ENCODE measurements at places on chromosomes 7 and 10.

DNA sequence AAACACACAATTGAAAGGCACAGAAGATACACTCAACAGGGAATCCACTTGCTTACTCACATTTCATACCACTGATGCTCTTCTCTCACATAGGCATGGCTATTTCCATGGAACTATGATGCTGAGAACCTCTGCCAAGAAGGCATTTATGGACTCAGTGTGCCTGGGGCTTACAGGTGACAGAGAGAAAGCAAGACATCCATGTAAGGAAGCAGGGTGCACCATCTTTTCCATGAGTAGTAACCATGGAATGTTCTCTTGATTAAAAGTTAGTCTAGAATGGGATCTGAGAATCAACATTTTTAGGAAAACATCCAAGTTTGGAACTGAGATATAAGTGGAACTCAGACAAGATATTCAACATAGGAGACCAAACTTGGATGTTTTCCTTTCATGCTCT, 52.5 kb upstream of the MACC1 start:
- DNase-seq = no peak

- DNase-seq = no peak
Measured at GRCh38 chr10:29176845-29177832, 111.7 kb upstream of the LYZL1 start.

GRCh38 chr10:73979141-73979808, 18.6 kb upstream of the VCL start:
- DNase-seq = no peak

GRCh38 chr10:22058201-22058600, 54.7 kb upstream of the DNAJC1 start:
- DNase-seq = no peak

DNA sequence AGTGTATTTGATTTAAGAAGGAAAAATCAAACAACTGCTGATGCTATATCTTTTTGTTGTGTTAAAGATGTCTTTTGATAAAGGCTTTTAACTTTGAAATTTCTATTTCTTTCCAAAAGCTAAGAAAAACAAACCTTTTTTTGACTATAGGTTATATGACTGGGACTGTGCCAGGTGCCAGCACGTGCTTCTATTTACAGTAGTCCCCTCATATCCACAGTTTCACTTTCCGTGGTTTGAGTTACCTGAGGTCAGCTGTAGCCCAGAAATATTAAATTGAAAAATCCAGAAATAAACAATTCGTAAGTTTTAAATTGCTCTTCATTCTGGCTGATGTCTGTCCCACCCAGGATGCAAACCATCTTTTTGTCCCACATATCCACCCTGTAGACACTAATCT, 104.3 kb downstream of the BBS9 start:
- DNase-seq = no peak

DNA sequence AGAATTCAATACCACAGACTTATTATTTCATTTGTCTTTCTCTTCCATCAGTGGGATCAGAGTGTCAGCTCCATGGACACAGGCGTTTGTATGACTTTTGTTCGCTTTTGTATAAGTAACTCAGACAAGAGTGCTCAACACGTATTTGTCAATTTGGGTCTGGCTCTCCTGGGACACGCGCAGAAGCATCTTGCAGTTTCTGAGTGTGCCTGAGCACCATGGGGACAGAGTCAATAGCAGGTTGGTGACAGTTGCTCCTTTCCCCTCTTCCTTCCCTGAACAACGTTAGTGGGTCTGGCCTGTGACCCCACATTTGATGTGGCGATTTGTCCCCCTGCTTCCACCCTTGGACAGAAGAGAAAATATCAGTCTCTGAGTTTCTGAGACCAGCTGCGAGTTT, 120.4 kb upstream of the SDK1 start:
- no peak for DNase-seq

GRCh38 chr10:102410429-102411073, 8.0 kb downstream of the PSD start:
- no peak for DNase-seq

DNA sequence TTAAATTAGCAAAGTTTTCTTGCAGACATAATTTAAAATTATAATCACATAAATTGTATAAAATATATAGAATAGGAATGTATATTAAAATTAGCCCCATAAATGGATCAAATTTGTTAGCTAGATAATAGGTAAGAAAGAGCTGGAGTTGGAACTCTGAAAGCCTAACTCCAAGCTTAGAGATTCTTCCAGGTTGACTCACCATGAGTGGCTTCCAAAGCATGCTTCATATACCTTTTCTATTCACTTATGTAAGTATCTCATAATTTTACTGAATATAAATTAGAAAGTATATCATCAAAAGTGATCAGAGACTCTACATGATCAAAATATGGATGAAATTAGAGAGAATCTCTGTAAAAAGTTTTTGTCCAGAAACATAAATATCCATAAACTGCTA, 320.7 kb upstream of the MAGI2 start:
- DNase-seq = no peak

- DNase-seq = no peak
Measured at GRCh38 chr7:66306243-66306642, 101.1 kb downstream of the TPST1 start.

- DNase-seq = no peak
Measured at GRCh38 chr10:48511066-48511874, 93.6 kb downstream of the ARHGAP22 start.

DNA sequence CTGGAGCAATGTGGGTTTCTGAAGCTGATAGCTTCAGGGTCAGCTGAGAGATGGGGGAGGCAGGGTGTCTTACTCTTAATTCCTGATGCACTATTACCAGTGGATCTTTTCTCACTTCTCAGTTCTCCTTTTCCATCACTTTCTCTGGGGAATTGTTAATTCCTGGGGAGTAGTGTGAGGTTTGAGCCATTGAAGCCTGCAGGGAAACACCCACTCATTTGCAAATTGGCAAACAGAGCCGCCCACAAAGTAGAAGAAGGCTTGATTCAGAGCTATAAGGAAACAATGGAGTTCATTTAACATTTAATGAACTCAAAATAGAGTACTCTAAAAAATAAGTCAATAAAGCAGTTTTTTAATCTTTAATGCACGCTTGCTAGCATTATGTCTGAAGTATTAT, 4.3 kb upstream of the TECTB start:
- DNase-seq = peak; percentile 62

DNA sequence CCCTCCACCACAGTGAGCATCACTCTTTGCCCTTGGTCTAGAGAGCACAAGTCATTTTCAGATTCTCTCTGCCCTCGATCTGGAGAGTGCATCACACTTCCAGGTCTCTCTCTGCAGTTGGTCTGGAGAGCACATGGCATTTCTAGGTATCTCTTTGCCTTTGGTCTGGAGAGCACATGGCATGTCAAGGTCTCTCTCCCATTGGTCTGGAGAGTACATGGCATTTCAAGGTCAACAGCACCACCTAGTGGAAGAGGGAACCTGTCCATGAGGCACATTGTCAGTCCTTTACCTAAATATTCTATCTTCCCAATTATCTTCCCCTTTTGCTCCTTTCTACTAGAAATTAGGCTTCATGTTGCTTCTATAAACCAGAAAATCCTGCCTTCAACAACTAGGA, 1139.4 kb downstream of the XPNPEP1 start:
- DNase-seq = peak; percentile 5

DNA sequence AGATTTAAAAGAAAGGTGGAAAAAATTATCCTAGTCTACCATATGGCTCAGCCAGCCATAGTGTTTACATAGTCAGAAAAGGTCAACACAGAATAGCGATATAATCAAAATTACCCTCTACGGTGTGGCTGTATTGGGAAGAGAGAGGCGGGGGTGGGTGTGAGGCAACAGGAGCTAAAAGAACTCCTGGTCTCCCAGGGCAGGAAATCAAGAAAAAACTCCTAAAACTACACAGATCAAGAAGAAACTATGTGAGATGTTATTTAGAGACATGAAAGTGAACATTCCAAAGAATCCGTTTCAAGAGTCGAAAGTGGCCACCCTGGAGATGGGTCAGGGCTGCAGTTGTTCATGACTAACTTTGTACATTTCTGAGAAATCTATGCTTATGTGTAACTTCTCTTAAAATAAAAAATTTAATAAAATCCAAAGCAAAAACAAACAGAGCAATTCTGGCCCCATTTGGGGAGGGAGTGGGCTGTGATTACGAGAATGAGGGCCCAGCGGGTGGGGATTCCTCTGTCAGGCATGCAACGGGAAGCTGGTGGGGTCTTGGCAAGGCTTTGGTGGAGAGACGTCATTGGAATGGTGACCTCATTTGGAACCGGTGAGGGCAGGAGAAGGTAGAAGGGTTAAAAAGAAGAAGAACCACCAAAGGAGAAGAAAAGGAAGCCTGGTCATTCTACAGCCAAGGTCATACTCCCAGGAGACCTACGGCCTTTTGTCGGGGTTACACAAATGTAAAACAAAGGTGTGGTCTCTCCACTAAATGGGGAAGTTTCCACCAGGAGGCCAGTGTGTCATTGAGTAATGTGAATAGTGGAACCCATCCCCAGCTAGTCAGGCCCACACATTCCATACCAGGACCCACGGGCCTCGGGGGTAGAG, 71.2 kb upstream of the DUSP5 start:
- no peak for DNase-seq

GRCh38 chr7:45182856-45183710, 25.5 kb downstream of the RAMP3 start:
- DNase-seq = no peak

All from COLO829 (cell line).